ENCODE measurements at places on chromosomes 2 and 18.

DNA sequence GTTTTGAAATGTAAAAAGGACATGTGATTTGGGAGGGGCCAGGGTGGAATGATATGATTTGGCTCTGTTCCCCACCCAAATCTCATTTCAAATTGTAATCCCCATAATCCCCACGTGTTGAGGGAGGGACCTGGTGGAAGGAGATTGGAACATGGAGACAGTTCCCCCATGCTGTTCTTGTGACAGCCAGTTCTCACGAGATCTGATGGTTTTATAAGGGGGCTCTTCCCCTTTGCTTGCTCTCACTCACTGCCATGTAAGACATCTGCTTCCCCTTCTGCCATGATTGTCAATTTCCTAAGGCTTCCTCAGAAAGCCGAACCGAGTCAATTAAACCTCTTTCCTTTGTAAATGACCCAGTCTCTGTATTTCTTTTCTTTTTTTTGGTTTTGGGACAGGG lies 39.2 kb downstream of the FECH start:
- no peak for DNase-seq

- no peak for DNase-seq
These were observed 168.8 kb downstream of the PHLPP1 start for GRCh38 chr18:62883937-62884735.

DNA sequence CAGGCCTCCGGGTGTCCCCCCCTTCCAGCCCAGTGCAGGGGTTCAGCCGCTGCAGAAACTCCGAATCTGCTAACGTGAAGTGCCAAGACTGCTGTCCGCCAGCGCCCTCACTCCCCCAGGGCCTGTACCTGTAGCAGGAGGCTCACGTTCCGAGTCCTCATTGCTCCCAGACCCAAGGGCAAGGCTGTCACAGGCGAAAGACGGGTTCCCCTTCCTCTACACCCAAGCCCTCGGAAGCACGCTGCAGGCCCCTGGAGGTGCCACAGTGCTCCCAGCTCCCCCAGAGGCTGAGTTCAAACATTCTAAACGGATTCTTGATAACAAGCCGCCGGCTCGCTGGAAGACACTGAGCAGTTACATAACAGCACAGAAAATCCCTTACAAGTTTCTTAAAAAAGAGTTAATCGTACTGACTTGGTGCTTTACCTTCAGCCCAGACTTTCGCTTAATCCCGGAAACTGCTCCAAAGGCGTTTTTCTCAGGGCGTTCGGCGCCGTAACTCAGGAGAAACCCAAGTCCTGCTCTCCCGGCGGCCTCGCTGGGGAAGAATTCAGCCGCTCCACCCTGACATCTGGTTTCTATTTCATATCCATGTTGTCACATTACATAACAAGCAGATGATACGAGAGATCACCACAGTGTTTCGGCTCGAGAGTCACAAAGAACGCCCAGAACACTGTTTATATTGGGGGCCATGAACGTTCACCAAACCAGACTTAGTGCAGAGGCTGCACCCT lies 92.0 kb downstream of the HDAC4 start:
- no peak for DNase-seq

DNA sequence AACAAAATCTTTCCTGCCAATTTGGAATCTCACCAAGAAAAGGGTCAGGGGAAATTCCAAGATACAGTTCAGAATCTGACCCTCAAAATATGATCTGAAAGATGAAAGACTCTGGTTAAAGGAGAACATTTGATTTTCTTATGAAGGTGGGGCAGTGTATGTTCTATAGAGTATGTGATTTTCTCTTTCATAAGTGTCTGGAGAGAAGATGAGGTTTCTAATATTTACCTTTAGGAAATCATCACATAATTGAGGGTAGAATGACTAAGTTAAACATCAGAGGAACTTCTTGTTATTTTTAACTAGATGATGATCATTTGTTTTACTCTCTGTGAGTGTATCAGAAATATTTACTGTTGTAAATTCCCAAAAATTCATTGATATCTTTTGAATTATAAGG lies 27.8 kb upstream of the MBOAT2 start:
- DNase-seq, result no peak
